Activated naive CD8-positive, alpha-beta T cell treated with anti-CD3 and anti-CD28 coated beads for 36 hours (primary cell): ENCODE measurements at places on chromosomes 2 and 18. TPM values are rescaled to one million over a fixed set of nuclear protein-coding genes. Genes with fewer than 3 reads are reported as not detected.

The CYP26B1 gene
- total RNA-seq, result not detected

The RGPD3 gene
- total RNA-seq, result 0.04 TPM

The ZAP70 gene
- total RNA-seq, result 198 TPM

The ALK gene
- total RNA-seq, result not detected

The G6PC2 gene
- not detected for total RNA-seq

The PDE6D gene
- total RNA-seq, result 26.4 TPM

The ASAP2 gene
- total RNA-seq, result 0.12 TPM

DNA sequence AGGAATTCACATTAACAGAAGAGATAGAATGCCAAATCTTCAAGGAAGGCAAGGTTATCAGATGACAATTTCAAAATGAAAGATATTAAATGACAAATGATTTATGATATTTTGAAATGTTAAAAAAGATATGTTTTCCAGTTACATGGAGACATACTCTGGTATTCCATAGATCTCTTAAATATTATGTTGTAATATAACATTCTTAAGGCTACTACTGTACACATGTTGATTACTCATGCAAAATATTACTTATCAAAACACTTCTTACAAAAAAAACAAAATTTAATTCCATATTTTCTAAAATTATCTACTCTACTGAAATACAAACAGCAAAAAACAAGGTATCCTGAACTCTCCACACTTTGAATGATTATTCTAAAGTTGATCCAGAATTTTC is 22.9 kb downstream of the RTTN start:
- H3K4me3 ChIP-seq, result no peak overlapping the region
- no peak for DNase-seq
- no peak overlapping the region for H3K27ac ChIP-seq
- peaks cover 40% of the 10 kb centered on the region for H3K36me3 ChIP-seq
- H3K4me1 ChIP-seq, result peaks cover 20% of the 10 kb centered on the region

DNA sequence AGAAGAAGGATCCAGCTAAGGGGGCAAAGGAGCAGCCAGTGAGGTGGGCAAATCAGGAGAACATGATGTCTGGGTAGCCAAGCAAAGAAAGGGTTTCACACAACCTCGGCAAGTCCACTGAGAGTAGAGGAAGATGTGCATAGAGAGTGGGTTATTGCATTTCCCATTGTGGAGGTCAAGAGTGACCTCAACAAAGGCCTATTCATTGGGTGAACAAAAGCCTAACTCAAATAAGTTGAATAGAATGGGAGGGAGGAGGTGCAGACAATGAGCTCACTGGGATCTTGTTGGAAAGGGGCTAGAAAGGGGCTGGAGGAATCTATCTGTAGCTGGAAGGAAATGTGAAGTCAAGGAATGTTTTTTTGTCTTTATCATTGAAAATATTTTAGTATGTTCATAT is 14.0 kb upstream of the PDCL3 start:
- DNase-seq, result no peak
- H3K4me1 ChIP-seq, result no peaks in the 10 kb centered on the region

DNA sequence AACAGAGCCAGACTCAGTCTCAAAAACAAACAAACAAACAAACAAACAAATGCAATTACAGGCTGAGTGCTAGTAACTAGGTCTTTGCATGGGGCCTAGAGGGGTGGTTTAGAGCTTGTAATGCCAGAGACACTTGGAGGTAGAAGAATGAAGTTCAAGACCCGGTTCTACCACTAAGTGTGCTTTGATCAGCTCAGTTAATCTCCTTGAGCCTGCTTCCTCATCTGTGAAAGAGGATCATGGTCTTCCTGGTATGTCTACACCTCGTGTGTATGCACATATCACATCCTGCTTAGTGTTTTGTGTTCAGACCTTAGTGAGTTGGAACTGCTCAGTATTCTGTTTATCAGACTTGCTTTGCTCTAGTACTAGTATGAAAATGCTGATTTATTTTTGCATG is 4.8 kb upstream of the ATP6V1C2 start:
- H3K27ac ChIP-seq, result no peak overlapping the region
- no peak for DNase-seq
- H3K27me3 ChIP-seq, result peaks cover 26% of the 10 kb centered on the region
- no peak overlapping the region for H3K4me3 ChIP-seq

- peaks cover 12% of the 10 kb centered on the region for H3K4me1 ChIP-seq
- peak overlapping the region; percentile 59 for H3K4me3 ChIP-seq
- DNase-seq, result peak; percentile 17
These were observed 564 bp downstream of the DPYSL5 start for GRCh38 chr2:26848336-26849055.

DNA sequence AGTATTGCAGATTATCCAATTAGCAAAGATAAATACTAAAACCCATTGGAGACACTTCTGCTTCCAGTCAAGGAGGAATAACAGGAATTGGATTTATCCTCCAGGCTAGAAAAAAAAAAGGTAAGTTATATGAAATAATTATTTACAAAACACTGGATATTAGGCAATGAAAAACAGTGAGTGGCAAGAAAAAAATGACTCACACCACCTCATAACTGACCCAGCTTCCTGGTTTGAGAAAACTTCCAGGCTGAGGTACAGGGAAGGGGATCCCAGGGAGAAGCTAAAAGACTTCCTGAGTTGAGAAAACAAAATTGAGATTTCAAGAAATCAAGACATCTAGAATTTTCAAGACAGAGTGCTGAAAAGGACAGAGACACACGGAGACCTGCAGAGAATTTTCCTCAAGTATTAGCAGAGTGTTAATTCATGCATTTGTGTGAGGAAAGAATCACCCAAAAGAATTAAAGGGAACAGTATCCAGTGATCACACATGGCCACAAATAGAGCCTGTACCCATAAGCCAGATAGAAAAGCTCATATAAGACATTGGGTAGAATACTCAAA is 17.4 kb downstream of the SRD5A2 start:
- H3K36me3 ChIP-seq, result no peaks in the 10 kb centered on the region
- H3K27ac ChIP-seq, result no peak overlapping the region
- H3K4me1 ChIP-seq, result no peaks in the 10 kb centered on the region
- peaks cover 24% of the 10 kb centered on the region for H3K27me3 ChIP-seq
- DNase-seq, result no peak

GRCh38 chr2:206259376-206260187 is 14.9 kb upstream of the ZDBF2 start:
- H3K36me3 ChIP-seq, result peaks cover 2% of the 10 kb centered on the region
- H3K4me1 ChIP-seq, result peaks cover 13% of the 10 kb centered on the region
- H3K27me3 ChIP-seq, result peaks cover 92% of the 10 kb centered on the region
- no peak overlapping the region for H3K27ac ChIP-seq

DNA sequence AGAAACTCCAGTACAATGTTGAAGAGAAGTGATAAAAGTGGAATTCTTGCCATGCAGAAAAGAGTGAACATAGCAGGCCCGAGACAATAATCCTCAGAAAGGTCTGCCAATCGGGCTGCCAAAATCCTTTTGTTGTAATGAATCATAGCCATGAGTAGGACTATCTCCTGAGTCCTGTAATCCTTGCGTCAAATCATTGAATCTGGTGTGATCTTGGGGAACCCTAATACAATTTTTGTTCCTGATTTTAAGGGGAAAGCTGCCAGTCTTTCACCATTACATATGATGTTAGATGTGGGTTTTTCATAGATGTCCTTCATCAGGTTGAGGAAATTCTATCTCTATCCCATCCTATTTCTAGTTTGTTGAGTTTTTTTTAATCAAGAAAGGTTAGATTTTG is 2.2 kb downstream of the TPGS2 start:
- no peak overlapping the region for H3K27ac ChIP-seq
- no peak overlapping the region for H3K4me3 ChIP-seq
- H3K27me3 ChIP-seq, result no peaks in the 10 kb centered on the region

GRCh38 chr18:48594471-48595094 is 55.8 kb downstream of the CTIF start:
- H3K27me3 ChIP-seq, result no peaks in the 10 kb centered on the region
- no peaks in the 10 kb centered on the region for H3K4me1 ChIP-seq
- no peak overlapping the region for H3K4me3 ChIP-seq
- H3K27ac ChIP-seq, result no peak overlapping the region
- no peak for DNase-seq

- peaks cover 15% of the 10 kb centered on the region for H3K36me3 ChIP-seq
- H3K27me3 ChIP-seq, result no peaks in the 10 kb centered on the region
- peak overlapping the region; percentile 83 for H3K4me3 ChIP-seq
- no peak for DNase-seq
- H3K27ac ChIP-seq, result peak overlapping the region; percentile 84
- H3K4me1 ChIP-seq, result peaks cover 42% of the 10 kb centered on the region
These were observed 793 bp downstream of the ZNF236 start for GRCh38 chr18:76823161-76823538.

GRCh38 chr2:154556607-154557006 is 141.9 kb upstream of the KCNJ3 start:
- no peaks in the 10 kb centered on the region for H3K36me3 ChIP-seq
- no peak for DNase-seq
- H3K27ac ChIP-seq, result no peak overlapping the region
- no peak overlapping the region for H3K4me3 ChIP-seq
- no peaks in the 10 kb centered on the region for H3K27me3 ChIP-seq

DNA sequence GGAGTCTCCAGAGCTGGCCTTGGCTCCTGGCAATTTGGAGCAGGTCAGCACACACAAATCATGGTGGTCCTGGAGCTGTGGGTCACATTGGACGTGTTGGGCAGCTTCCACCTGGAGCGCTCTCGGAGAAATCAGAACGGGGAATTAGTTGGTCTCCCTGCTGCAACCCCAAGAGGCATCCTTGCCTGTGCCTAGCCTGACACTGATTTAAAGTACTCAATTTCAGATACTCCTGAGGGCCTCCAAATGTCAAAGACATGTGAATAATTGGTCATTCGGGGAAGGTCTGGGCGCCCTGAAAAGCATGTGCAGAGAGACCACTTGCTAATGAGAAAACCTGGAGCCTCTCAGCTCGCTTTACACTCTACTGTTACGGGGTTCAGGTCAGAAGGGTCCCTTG is 145.5 kb upstream of the AGAP1 start:
- H3K4me1 ChIP-seq, result no peaks in the 10 kb centered on the region
- H3K4me3 ChIP-seq, result no peak overlapping the region
- DNase-seq, result no peak
- H3K36me3 ChIP-seq, result no peaks in the 10 kb centered on the region
- peaks cover 32% of the 10 kb centered on the region for H3K27me3 ChIP-seq

GRCh38 chr2:100856732-100857131 is 36.8 kb downstream of the NPAS2 start:
- H3K4me1 ChIP-seq, result no peaks in the 10 kb centered on the region
- DNase-seq, result no peak
- no peaks in the 10 kb centered on the region for H3K27me3 ChIP-seq
- no peak overlapping the region for H3K4me3 ChIP-seq
- H3K27ac ChIP-seq, result no peak overlapping the region
- H3K36me3 ChIP-seq, result no peaks in the 10 kb centered on the region

DNA sequence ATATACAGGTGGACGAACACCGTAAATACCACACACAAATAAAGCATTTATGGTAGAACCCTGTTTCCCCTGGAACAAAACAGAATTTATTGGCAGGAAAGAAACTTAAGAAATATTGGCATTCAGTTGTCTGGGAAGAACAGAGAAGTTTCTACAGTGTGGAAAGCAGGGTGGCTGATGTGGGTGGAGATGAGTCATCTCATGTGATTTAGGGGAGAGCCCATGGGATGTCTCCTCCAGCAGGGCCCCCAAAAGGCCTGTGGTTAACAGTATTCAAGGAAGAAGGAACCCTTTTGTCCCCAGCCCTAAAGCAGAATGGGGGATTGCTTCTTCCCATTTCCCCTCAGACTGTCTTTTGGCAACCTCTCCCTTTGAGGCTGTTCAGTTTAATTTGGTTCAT is 24.2 kb downstream of the SIX3 start:
- DNase-seq, result no peak
- H3K27me3 ChIP-seq, result peaks cover 33% of the 10 kb centered on the region
- peaks cover 6% of the 10 kb centered on the region for H3K4me1 ChIP-seq

DNA sequence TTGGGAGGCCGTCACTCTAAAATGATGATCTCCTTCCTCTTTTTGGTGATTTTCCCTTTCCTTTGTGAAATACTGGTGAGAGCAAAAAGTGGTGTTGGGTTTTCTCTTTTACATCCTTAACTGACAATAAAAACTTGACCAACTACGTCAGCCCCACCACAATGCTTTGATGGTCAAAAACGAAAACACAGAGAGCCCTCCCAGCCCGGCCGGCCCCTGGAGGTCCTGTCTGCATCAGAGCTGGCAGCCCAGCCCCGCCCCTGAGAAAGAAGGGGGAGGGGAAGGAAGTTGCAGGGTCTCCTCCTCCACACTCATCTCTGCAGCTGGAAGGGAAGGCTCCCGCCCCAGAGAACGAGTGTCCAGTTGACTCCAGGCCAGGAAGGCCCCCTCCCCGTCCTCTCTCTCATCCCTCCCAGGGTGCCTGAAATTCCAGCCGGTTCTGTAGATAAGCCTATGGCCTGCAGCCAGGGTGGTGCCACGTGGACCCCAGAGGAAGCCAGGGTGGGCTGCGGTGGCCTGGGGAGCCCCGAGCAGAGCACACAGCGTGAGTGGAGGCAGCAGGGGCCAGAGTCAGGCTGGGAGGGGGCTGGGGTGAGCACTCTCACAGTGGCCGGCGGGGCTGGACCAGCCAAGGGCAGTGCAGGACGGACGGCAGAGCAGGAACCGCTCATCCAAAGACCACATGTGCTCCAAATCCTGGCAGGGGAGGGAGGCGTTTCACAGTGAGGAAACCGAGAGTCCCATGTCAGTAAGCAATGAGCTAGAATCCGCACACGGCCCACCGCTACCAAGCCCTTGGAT is 19.8 kb downstream of the BIN1 start:
- peak overlapping the region; percentile 15 for H3K4me3 ChIP-seq
- H3K27me3 ChIP-seq, result no peaks in the 10 kb centered on the region
- H3K27ac ChIP-seq, result peak overlapping the region; percentile 35
- no peaks in the 10 kb centered on the region for H3K36me3 ChIP-seq
- H3K4me1 ChIP-seq, result peaks cover 45% of the 10 kb centered on the region

GRCh38 chr2:235663875-235664274 is 170.0 kb downstream of the AGAP1 start:
- no peak overlapping the region for H3K4me3 ChIP-seq
- peaks cover 76% of the 10 kb centered on the region for H3K27me3 ChIP-seq
- DNase-seq, result no peak

- peak overlapping the region; percentile 47 for H3K4me3 ChIP-seq
- peaks cover 80% of the 10 kb centered on the region for H3K4me1 ChIP-seq
- peak overlapping the region; percentile 91 for H3K27ac ChIP-seq
- no peaks in the 10 kb centered on the region for H3K27me3 ChIP-seq
- peak; percentile 48 for DNase-seq
These were observed 4.0 kb downstream of the LPIN1 start for GRCh38 chr2:11750422-11750821.

GRCh38 chr2:85485815-85486214 is 53.2 kb upstream of the MAT2A start:
- no peaks in the 10 kb centered on the region for H3K36me3 ChIP-seq
- H3K4me1 ChIP-seq, result no peaks in the 10 kb centered on the region
